ENCODE measurements at places on chromosomes 16 and 17.

DNA sequence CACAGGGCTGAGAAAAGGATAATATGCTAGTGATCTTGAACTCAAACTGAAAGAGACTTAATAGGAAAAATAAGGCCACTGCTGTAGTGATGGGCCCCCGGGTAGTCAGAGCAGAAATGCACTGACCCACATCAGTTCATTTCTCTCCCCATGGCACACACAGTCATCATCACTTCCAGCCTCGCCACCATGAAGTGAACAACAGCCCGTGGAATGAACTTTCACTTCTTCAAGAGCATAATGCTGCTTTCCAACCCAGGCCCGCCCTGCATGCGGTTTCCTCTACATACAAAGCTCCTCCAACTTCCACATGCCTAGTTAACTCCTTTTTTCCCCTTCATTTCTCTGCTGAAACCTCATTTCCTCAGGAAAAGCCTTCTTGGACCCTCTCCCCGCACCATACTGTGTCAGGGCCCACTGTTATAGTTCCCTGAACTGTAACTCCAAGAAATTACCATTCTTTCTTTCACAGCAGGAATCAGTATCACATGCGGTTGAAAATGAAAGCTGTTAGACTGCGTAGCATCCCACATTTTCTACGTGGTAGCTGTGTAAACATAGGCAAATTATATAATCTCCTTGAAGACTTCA, 65.8 kb upstream of the SMIM36 start:
- no peak for DNase-seq

DNA sequence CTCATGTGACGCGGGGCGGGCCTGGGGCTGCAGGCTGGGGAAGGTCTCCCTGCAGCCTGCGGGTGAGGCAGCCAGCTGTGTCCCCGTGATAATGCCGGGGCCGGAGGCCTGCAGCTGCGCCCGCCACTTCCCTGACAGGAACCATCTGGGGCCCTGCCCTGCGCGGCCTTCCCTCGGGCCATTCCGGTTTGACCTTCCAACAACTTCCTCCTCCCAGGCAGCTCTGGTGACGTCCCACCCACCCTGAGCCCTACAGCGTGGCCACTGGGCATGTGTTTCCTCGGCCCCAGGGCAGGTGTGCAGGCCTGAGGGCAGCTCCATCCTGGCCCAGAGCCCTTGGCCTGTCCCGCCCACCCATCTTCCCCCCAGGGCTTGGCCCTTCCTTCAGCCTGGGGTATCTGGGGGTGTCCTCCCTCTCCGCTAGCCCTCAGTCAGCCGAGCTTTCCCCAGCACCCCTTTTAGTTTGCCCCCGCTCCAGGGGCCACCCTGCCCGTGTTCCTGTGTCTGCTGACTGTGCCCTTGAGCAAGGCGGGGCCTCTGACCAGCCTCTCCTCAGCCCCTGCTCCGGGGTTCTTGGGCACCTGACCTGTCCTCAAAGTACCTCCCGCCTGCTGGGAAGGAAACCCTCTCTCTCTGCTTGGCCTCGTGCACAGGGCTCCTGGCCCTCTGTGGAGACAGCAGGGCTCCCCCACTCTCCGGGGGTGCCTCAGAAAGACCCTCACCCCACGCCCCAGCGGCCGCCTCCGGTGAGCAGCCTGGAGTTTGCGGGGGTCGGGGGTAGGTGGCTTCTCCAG, at the start of gene CBFA2T3:
TSS of gene CBFA2T3 (minus strand) at position 190 of the 794 bp plus-strand sequence. CDS start 400 bp downstream, outside the sequence.
- no peak for DNase-seq

DNA sequence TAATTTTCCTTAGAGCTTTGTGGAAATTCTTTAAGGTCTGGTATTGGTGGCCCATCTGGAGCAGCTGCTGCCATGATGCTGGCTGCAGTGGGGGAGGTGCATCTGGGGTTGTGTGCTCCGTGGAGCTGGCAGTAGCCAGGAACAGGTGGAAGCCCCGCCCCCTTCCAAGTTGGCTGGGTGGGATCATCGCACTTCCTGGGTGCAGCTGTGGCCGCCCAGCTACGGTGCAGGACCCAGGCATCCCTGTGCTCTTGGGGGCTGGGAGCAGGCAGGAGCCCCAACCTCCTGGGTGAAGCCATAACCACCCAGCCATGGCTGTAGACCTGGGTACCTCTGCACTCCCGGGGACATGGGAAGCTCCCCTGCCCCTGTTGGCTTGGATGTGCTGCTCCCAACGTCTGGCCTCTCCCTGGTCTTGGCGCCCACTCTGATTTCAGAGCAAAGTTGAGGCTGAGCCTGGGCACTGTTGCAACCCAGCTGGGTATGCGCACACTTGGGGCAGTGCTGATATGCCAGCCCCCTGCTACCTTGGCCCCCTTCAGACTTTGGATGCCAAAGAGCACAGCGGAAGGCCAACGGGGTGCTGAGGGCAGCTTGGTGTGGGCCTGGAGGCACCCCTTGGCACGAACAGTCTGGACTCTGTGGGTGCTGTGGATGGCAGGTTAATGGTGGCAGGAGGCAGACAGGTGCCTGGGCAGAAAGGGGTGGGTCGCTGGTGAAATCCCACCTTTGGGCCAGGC, 145.2 kb downstream of the MYO1D start:
- no peak for DNase-seq

DNA sequence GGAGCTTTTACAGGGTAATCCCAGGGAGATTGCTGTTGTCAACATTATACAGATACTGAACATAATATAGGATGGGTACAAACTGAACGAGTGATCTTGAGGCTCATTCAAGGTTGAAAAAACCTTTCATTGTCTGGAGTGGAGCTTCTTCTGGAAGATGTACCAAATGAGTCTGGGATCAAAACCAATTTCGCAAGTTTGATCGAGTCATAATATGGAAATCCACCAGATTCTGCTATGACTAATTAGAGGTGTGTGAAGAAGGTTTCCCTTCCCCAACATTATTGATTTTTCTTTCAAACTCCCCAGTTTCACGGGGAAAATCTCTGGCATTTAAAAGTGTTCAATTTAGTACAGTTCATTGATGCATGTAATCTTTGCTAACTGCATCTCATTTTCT, 324.1 kb downstream of the ZFHX3 start:
- no peak for DNase-seq

DNA sequence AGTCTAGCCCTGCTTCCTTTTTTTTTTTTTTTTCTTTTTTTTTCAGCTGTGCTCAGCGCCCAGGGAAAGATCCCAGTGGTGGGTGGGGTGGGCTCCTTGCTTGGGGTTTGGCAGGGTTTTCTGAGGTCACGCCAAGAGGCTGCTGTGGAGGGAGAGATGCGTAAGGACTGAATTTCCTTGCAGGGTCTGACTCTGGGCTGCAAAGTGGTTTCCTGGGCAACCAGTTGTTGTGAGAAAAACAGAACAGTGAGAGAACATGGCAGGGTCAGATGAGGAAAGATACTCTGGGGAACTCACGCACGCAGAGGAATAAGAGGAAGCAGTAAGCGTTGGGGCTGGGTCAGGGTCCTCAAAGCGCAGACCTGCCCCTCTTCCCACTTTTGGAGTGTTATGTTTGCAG, 119.5 kb downstream of the IRF8 start:
- no peak for DNase-seq

DNA sequence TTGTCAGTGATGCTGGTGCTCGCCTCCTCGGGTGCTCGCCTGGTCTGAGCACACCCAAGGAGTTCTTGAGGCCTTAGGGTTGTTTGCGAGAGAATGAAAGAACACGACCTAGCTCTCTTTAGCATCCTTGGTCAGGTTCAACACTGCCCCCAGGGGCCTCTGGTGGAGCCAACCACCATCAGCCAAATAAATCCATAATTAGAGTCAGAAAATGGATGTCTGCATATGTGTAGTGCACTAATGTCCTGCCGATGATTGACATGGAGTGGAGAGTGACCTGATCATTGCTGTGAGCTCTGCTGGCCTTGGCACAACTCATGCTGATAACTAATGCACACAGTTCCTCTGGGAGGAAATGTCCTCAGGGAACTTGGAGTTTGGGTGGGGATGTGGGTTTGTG, 8.2 kb upstream of the STH start:
- DNase-seq = no peak

DNA sequence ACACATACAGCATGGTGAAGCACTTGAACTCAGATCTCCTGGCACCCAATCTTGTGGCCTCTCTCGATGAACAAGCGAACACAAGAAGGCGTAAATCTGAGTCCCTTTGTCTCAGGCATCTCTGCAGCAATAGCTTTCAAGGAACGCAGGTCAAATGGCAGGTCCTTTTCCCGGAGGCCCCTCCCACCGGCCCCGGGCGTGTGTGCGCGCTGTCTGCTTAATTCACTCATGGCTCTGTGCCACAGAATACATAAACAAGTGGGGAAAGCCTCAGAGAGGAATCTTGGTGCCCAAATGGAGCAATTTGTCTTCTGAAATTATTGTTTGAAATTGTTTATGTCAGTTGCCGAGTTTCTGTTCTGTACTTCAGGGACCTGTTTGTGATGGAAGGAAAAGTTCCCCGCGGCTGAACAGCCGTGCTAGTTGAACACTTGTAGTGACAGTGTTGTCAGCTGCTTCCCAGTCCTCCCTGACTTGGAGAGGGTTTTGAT, 14.8 kb downstream of the MYOCD start:
- no peak for DNase-seq

DNA sequence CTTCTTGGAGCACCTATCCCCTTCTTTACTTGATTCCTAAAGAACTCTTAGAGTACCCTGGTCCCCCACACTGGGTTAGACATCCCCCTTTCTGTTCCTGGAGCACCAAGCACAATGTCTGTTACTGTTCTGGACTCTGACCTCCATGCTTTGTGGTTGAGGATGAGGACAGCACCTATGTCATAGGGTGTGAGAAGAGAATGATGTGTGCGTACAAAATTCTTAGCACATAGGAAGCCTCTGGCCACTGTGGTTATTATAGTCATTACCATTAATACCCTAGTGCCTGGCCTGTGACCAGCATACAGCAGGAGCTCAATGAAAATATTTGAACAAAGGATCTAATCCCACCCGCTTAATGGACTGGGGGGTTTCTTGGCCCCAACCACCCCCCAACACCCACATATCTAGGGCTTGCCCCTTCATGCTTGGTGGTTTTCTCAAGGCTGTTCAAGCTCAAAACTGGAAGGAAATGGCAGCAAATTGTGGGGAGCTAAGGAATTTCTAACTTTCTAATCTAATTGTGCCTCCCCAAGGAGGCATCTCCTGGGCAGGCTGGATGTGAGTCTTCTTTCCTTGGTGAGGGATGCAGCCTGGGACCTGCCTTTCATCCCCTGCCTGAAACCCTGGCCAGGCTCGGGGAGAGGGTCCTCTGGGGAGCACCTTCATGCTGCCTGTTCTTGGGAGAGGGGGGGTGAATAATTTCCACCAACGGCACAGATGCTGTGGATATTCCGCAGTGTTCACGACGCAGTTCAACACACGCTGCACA, 1.5 kb upstream of the CMIP start:
- no peak for DNase-seq

- no peak for DNase-seq
Observed at GRCh38 chr16:54194334-54194743, 92.2 kb downstream of the IRX3 start.

- no peak for DNase-seq
Observed at GRCh38 chr16:54268766-54269165, 17.8 kb downstream of the IRX3 start.

- no peak for DNase-seq
Observed at GRCh38 chr17:78414178-78415162, 36.0 kb downstream of the PGS1 start.

DNA sequence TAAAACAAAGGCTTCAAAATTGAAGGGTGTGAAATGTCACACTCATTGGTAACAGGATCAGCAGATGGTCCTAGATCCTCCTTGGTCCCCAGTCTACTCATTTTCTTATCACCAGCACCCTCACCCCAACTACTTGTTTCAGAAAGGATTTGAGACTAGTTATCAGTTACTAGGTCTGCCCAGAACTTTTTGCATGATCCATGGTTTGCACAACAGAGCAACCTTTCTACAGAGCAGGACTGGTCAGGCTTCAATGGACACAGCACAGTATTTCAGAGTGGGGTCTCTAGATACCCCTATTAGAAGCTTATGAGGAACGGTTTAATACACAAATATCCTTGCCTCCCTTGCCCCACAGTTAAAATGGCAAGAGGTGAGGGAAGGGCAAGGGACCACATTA, 25.6 kb downstream of the TTC19 start:
- DNase-seq = no peak
